ENCODE measurements at places on chromosomes 13 and 19.

GRCh38 chr13:27261396-27261795 lies 9.2 kb upstream of the RASL11A start:
- no peak for DNase-seq

GRCh38 chr19:50664204-50664603 lies 15.0 kb downstream of the C19orf81 start:
- no peak for DNase-seq

GRCh38 chr13:104024416-104025170 lies 958.4 kb upstream of the SLC10A2 start:
- DNase-seq = no peak

GRCh38 chr13:30648522-30649012 lies 30.8 kb downstream of the USPL1 start:
- no peak for DNase-seq

DNA sequence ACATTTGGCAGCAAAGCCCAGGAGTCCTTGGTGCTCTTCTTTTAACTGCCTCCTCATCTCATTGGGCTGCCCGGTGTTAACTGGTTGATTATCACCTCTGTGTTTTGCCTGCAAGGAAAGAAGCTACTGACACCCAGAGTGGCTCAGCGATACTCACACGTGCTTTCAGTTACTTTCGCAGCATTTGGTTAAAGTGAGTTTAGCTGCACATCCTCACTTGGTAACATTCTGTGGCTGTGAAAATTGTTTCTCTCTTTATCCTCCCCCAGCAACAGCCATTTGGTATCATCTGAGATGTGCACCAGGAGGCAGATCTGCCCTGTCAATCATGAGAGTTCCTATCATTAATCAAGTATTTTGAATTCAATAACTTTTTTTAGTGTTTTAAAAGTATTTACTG lies 44.6 kb upstream of the GPR183 start:
- DNase-seq = no peak

DNA sequence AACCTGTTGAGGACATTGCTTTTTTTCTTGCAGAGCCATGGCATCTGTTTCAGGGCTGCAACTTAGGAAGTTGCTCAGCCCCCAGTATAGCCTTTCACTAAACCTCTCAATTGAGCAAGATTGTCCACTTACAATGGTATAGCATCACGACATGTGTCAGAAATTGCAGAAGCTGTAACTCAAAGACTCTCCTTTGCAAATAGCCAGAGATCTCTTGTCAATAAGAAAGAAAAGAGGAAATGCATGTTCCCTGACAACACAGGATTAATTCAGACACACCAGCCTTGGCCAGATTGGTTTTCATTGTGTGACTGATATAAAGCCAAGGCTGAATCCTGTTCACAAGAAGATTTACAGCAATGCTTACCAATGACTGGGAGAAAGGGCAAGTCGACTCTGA lies 38.7 kb upstream of the CYSLTR2 start:
- DNase-seq = no peak

DNA sequence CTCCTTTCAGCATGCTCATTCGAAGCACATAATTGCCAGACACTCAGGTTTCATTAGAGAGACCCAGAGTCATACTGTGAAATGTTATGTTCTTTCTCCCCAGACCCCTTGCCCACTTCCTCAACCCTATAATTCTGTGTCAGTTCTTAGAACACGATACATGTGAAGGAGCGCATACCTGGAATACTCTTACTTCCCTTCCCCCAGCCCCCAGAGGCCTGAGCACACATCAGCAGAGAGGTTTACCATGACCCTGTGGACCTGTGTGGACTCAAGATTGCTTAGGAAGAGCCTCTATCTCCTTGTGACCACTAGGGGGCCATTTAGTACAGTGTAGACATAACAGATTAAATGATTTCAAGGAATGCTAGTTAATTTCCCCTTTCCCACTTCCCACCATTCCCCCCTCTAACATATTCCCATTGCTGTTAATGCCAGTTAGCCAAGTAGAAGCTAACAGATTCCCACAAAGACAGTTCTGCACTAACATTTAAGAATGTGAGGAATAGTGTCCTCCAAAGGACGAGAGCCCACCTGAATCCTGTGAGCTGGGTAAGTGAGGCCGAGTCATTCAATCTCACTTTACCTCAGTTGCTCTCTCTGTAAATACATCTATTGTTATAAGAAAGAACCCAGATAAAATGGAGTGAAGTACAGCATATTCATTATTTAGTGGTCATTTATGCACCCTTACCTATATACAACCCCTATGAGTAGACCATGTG lies 154.2 kb upstream of the MAB21L1 start:
- peak; percentile 37 for DNase-seq

GRCh38 chr13:102687520-102687919 lies 7.3 kb downstream of the METTL21C start:
- no peak for DNase-seq

- DNase-seq = no peak
Observed at GRCh38 chr13:40562975-40563349, 103.5 kb downstream of the FOXO1 start.

GRCh38 chr19:19062454-19063182 lies 1.2 kb upstream of the SLC25A42 start:
- no peak for DNase-seq

- no peak for DNase-seq
Observed at GRCh38 chr19:10206226-10206885, 11.6 kb upstream of the DNMT1 start.

DNA sequence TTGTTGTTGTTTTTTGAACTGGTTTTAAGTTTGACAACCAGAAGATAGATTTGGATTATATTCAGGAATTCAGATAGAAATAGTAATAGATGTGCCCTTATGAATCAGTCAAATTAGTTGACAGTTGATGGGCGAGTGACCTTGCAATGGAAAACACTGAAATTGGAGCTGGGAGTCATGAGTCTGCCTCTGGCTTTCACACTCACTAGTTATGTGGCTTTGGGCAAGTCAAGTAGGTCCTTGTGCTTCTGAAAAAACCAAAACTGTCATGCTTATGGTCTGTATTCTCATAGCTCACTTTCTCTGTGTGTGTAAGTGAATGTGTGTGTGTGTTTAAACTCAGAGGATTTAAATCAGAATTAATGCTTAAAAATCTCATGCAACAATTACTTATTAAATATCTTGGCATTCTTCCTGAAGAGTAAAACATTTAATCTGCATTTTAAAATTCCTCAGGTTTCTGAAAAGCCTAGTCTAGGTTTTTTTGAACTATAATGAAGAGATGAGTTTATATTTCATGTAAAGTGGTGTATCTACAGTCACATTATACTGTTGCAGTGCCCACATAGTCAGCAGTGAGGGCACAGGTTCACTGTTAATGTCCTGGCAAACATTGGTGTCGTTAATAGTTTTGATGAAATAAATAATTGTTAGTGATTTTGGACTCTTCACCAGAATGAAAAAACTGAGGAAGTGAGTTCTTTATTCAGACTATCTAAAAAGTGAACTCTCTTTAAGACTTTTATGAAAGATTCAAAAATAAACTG lies 32.5 kb downstream of the UCHL3 start:
- DNase-seq = no peak

DNA sequence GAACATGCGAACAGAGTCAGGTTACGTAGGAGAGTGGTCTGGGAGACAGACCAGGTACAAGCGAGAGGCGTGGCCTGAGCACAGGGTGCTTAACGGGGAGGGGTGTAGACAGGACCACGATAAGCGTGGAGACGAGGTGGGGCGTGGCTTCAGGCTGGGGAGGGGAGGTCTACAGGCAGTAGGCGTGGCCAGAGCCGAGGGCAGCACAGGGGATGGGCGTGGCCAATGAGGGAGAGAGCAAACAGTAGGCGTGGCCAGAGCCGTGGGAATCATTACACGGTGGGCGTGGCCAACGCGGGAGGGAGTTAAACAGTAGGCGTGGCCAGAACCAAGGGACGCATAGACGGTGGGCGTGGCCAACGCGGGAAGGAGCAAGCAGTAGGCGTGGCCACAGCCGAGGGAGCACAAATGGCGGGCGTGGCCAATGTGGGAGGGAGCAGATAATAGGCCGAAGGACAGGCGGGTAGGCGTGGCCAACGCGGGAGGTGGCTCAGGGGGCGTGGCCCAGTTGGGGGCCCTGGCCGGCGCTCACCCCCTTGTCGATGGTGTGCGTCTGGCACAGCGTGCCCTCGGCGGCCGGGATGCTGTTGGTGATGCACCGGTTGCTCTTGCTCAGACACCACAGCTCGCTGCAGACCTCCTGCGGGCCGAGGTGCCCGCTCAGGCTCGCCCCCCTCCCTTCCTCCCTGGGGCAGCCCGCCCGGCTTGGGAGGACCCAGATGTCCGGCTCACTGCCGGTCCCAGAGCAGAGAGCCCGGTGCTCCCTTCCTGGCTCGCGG lies 15.2 kb upstream of the MYO1F start:
- DNase-seq = peak; percentile 79

DNA sequence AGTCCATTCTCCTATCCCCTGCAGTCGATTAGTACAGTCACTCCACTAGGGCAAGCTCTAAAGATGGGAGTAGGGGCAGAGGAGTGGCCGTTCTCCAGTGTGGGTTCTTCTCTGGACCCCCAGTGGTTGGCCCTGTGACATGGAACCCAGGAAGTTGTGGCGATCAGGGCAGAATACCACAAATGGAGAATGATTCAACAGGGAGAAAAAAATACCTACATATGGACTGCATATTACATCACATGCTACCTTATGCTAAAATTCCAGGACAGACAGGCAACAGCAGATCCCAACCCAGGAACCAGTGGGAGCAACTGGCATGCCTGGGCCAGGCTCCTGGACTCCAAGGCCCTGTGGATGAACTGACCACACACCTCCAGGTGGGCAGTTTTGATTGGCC lies 20.4 kb downstream of the POU2F2 start:
- DNase-seq = no peak

DNA sequence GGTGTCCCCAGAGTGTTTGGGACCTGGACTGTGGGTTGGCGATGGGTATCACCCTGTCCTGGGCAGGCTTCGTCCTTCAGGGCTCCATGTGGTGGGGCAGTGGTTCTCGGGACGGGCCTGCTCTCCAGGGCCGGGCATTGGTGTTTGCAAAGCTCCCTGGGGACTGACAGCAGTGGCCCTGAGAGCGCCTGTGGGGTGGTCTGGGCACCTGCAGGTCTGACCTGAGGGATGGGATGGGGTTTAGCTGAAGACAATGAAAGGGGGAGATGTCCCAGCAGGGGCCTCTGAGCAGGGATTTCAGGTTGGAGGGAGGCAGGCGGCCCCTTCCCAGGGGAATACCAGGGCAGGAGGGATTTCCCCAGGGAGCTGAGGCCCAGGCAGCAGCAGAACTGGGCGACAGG lies 68.3 kb upstream of the MCF2L start:
- DNase-seq = no peak

DNA sequence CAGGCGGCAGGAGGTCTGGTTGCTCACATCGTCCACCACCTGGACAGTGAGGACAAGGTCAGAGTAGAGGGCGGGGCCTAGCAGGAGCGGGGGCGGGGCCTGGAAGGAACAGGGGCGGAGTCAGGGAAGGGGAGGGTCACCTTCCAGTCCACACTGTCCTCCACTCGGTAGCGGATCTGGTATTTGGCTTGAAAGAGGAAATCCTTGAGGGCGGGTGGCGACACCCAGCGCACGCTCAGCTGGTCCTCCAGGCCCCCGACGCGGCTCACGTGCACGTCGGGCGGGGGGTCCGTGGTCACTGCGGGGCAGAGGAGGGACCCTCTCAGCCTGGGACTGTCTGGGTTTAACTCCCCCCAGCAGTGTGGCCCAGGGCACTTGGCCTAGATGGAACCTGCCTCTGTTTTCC lies 8.2 kb downstream of the REX1BD start:
- no peak for DNase-seq

GRCh38 chr19:38032151-38032550 lies 125.1 kb downstream of the SIPA1L3 start:
- no peak for DNase-seq

DNA sequence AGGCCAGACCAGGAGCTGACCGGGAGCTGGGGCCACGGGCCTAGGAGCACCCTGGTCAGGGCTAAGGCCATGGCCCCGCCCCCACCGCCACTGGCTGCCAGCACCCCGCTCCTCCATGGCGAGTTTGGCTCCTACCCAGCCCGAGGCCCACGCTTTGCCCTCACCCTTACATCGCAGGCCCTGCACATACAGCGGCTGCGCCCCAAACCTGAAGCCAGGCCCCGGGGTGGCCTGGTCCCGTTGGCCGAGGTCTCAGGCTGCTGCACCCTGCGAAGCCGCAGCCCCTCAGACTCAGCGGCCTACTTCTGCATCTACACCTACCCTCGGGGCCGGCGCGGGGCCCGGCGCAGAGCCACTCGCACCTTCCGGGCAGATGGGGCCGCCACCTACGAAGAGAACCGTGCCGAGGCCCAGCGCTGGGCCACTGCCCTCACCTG lies 6.6 kb downstream of the SPHK2 start:
- DNase-seq = no peak

DNA sequence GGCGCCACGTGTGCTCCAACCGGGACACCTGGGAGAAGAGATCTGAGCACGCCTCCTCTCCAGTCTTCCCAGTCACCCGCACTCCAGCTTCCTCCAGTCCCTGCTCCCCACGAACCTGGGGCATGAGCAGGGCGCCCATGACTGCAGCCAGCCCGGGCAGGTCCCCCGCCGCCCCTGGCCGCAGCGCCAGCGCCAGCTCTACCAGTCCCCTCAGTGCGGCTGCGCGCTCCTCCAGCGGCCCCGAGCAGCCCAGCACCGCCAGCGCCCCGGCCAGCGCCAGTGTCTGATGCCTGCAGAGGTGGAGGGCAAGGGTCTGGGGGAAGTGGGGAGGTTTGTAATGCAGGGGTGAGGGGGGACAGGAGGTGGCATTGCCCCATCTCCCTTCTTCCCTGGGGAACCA lies 13.1 kb downstream of the SH2D3A start:
- DNase-seq = no peak

DNA sequence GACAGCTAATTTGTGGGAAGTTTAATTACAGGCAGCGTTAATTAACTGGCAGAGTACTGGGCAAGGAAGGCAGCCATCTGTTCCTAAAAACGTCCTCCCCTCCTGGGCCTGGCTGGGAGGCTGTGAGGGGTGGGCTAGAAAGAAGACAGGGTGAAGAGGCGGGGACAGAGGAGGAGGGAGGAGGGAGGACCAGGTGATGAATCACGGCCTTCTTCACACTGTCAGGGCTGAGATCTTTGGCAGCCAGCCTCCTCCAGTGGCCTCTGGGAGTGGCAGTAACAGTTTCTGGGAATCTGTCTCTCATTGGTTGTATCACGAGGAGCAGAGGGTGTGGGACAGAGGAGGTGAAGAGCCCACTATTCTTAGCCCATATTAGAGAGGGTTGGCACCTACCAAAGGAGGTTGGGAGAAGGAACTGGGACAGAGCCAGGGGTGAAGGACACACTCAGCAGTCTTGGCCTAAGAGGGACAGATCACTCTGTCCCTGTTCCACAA lies 9.6 kb upstream of the ZNRF4 start:
- DNase-seq = no peak

DNA sequence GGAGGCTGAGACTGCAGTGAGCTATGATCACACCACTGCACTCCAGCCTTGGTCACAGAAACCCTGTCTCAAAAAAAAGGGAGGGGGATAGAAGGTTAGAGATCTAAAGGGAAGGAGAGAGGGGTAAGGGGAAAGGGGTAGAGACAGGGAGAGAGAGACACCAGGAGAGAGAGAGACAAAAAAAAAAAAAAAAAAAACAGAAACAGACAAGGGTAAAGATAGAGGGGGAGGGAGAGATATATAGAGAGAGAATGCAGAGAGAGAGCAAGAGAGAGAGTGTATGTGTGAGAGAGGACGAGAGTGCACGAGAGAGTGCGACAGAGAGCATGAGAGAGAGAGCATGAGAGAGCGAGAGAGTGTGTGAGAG lies 4.2 kb downstream of the CD70 start:
- no peak for DNase-seq
